Liver (tissue), 10 donors: ENCODE measurements at places on chromosomes 1 and 21.

DNA sequence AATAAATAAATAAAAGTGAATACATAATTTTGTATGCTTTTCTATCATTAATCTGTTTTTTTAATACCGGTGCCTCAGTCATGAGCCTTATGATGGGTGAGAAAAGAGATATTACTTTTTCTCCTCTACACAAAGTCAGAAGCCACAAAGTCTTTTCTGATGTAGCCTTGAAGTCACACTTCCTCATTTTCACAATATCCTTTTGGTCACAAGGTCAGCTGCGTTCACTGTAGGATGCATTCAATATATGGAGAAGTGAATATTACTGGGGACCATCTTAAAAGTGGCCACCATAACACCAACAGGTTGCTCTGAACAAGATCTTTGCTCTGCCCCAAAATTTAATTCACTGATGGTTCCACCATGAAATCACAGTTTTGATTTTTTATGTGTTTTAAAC, 83.3 kb upstream of the TNR start:
- DNase-seq: no peak

GRCh38 chr21:31397939-31398338, 53.9 kb upstream of the TIAM1 start:
- DNase-seq: no peak

GRCh38 chr1:207903767-207904166, 7.2 kb downstream of the CD34 start:
- no peak for DNase-seq

DNA sequence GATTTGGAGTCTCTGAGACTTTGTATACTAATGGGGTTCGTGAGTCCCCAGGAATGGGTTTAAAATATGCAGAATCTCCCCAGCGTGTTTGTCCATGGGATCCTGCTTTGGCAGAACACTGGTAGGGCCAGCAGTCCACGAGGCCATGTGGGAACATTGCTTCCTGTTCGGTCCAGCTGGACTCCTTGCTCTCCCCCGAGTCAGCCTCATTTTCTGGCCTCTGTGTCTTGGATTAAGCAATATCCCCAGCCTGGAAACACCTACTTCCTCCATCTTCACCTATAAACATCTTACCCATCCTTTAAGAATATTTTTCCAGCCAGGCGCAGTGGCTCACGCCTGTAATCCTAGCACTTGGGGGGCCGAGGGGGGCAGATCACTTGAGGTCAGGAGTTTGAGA, 142.4 kb downstream of the NAV1 start:
- no peak for DNase-seq

DNA sequence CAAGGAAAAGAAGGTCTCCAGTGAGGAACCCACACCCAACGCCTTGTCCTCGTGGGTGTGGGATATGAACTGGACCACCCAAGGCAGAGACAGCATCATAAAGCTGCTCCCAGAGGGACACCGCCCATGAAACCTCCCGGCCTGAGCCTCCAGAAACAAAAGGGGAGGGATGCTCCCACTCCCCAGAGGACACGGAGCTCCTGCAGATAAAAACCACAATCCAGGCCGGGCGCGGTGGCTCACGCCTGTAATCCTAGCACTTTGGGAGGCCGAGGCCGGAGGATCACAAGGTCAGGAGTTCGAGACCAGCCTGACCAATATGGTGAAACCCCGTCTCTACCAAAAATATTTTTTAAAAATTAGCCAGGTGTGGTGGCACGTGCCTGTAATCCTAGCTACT, 66.4 kb downstream of the CHD5 start:
- no peak for DNase-seq

DNA sequence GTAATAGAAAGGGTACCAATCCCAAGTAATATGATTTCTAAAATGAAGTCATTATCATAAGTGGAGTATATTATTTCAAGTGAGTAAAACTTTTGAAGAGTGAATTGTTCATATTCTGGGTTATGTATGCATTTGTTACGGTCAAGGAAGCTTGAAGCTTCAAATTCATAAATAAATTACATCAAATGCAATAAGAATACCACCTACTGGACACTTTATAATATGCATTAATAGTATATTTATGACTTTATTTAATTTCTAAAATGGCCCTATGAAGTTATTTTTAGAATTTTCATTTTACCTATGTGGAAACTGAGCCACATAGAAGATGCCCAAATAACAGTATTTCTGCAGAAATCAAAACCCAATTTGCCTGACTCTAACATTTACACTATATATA, 260.6 kb downstream of the SMYD3 start:
- DNase-seq: no peak

GRCh38 chr1:210397252-210397651, 68.5 kb downstream of the HHAT start:
- DNase-seq: no peak

DNA sequence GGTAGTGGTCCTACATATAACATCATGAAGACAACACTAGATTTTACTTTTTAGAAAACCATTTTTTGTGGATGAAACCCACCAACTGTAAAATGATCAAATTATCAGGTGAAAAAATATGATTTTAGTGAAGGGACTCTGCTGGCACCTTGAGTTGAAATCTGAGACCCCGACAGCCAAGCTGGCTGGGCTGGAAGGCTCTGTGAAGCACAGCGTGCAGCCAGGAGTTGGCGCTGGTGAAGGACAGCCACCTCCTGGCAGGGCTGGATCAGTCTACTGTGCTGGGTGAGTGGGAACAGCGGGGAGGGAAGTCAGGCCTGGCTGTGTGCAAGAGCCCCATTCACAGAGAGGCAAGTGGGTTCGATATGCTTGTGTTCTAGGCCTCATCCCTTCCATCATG, 47.9 kb downstream of the DDAH1 start:
- no peak for DNase-seq

DNA sequence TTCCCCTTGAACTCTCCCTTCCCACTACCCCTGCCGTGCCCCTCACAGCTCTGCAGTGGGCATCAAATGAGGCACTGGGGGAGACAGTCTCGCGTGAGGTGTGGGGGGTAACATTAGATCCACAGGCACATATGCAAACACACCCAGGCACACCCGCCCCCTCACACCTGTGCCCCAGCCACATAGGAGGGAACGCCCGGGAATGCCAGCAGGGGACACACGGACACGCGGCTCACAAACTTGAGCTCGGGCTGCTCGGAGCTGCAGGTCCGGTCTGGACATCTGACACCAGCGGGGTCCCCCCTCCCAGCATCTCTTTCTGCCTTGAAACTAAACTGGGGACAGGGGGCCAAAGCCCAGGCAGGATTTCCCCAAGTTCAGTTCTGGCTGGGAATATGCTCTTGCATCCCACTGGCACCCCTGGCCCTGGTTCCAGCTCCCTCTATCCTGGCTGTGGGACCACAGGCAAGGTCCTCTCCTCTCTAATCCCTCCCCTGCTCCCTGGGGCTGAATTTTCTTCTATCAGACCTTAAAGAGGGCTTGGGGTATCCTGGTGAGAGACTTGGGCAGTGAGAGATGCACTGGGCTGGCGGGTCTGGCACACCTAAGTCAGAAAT, 30.6 kb downstream of the CDCP2 start:
- DNase-seq: no peak

- DNase-seq: no peak
Measured at GRCh38 chr1:90824551-90824950, 107.4 kb upstream of the BARHL2 start.

DNA sequence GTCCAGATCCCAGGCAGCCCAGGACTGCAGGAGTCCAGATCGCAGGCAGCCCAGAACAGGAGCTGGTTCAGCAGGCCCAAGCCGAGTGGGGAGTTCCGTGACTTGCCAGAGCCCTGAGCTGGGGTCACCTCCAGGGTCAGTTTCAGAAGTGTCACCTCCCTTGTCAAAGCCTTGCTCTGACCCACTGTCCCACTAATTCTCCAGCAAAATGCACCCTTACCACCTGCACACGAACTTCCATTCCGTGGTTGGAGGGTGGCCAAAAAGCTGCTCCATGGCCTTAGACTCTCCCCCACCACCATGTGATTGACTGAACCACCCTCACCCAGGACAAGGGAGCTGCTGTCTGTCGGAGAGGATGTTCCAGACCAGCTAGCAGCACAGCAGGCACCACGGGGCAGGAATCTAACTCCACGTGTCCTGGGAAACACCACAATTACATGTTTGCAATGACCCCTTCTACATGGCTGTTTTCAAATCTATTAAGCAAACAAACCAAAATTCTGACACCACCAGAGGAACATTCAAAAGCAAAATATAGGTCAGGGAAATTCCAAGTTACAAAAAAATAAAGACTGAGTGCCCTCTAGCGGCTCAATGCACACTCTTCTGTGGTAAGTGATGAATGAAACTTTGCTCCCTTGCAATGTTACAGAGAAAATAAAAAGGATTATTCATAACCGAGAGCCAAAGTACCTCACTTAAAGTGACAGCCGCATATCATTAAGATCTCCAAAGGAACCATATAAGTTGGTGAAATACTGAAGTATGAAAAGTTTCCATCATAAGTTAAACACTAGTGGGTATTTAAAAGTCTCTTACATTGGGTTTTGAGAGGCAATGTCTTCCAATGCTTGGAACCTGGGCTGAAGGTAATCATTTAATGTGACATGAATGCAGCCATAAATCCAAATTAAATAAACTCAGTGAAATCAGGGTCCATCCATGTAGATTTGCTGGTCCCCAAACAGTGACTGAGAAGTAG, 76.3 kb downstream of the NPHP4 start:
- no peak for DNase-seq

GRCh38 chr21:34836933-34837505, 168.2 kb downstream of the CLIC6 start:
- no peak for DNase-seq

DNA sequence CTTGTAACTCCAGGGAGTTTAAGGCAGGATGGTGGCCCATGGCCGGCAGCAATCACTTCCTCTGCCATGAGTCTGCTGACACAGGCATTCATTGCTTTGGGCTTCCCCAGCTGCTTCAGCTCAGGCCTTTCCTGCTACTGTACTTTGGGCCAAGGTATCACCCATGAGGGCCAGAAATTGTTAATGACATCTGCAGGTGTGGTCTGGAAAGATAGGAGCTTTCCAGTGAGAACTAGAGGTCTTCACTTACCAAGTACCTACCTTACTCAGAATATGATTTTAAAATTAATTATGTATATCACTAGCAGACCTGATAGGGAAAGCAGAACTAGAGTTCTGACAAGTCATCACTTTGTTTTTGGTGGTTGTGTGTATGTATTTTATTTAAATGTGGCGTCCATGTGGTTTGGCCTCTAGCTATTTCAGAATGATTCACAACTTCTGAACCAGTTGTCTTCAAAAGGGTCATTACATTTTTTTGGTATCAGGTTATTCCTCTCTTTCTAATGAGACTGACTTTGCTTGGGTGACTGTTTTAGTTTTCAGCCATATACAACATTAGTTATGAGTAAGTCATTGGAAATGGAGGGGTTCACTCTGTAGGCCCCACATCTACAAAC, 2.7 kb downstream of the RGL1 start:
- no peak for DNase-seq
